ENCODE measurements at places on chromosomes 1 and 21. TPM values are rescaled to one million over a fixed set of nuclear protein-coding genes. Genes with fewer than 3 reads are reported as not detected.

DNA sequence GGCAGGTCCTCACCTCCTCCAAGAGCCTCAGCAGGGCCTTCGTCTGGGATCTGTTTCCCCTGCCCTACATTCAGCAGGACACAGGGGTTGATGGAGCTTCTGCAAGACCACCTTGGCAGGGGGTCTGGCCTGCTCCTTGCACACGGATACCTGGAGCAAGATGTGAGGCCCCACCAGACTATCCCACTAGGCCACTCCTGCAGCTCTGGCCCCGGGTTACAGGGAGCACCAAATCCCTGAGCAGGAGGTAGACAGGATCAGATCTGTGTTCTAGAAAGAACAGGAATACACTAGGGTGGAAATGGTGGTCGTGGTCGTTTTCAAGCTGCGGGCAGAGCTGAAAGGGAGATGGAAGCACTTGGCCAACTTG, 33.5 kb downstream of the EPHX1 start:
- DNase-seq, result no peak

Gene CTTNBP2NL
- 32.0 TPM for total RNA-seq

Gene SPRR1B
- not detected for total RNA-seq

Gene SLC6A9
- total RNA-seq, result 14.4 TPM

GRCh38 chr1:199448646-199449045, 578.9 kb upstream of the NR5A2 start:
- DNase-seq, result no peak

DNA sequence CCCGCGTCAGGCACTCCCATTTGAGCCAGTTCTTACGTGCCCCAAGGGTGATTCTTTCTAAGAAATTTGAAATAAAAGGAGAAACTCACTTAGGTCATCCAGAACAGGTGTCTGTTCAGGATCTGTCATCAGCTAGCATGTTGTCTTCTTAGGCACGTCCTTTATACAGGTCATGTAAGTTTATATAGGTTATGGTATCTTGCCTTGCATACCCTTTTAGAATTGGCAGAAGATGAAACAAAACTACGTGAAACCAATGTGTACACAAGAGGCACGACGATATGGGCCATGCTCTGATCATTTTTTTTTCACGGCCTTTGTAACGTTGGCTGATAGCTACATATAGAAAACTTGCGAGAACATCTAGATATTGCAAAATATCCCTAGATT, 579 bp upstream of the GTF2B start:
- no peak for DNase-seq

- no peak for DNase-seq
Measured at GRCh38 chr1:164608651-164609057, 49.7 kb downstream of the PBX1 start.

DNA sequence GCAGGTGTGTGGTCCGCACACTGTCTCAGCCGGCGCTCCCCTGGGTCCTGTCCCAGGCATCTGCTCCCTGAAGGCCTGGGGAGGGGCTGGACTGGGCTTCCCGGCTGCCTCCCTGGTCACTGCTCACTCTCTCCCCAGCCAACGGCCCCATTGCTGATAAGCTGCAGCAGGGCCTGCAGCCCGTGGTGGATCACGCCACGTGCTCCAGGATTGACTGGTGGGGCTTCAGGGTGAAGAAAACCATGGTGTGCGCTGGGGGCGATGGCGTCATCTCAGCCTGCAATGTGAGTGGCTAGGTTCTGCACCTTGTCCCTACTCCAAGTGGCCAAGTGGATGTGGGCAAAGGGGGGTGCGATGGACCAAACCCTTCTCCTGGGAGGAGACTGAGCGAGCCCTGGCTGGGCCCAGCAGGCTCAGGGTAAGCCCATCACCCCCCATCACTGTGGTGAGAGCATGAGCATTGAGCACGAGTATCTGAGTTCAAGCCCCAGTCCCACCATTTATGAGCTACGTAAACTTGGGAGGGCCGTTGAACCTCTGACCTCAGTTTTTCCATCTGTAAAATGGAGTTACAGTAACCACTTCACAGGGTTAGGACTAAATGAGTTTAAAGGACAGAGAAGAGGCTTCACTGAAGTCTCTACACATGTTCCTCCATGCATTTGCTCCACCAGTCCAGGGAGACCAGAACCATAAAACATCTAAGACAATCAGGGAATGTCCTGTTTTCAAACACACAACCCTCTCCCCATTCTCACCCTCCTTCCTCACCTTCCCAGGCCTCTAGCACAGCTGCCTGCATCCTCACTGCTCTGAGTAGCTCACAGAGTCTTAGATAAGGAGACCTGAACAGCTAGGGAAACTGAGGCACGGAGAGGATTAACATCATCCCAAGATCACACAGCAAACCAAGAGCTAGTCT, 6.5 kb downstream of the CTRC start:
- DNase-seq, result no peak

- DNase-seq, result no peak
Measured at GRCh38 chr1:8396786-8397406, 79.0 kb downstream of the SLC45A1 start.

Gene LENEP
- total RNA-seq, result 0.48 TPM

Gene LCE1B
- total RNA-seq, result not detected

- no peak for DNase-seq
Measured at GRCh38 chr1:1236176-1236763, 4.2 kb downstream of the B3GALT6 start.

GRCh38 chr1:178718520-178718919, 6.5 kb upstream of the RALGPS2 start:
- no peak for DNase-seq

Gene OR2L8
- total RNA-seq, result not detected

Gene AVPR1B
- total RNA-seq, result 0.46 TPM

- no peak for DNase-seq
Measured at GRCh38 chr1:60896701-60897363, 185.5 kb upstream of the NFIA start.

DNA sequence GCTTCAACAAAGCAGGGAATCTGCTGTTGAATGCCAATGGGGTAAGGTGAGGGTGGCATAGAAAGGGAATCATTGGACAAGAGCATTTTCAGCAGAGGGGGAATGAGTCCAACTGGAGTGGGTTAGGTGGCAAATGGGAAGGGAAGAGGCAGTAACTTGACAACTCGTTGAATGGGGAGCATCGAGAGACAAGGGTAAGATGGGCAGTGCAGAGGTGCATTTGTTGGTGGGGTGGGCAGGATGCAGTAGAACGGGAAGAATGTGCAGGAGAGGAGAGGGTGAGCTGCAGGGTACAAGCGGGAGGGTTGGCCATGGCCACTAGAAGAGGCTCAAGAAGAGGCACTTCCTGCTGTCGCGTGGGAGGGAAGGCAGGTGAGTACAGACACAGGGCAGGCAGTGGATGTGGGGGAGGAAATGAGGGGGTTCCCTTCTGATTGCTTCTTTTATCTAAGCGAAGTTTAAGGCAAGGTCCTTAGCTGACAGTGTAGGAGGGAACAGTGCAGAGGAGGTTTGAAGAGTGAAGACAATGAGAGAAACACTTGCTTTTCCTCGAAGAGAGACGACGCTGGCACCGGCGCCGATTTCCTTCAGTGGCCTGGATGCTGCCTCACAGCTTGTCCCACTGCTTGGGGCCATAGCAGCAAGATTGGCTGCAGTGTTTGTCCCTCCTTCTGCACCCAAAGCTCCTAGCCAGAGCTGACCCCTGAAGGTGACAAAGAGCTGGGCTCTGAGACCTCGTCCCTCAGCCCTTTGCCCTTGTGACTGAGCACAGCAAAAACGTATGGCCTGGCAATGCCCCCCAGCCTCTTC, 3.2 kb upstream of the IKBKE start:
- DNase-seq, result no peak
